ENCODE measurements at places on chromosomes 13 and 19.
A peak's percentile ranks its signal among the peaks of the same experiment; 100 is the strongest.

DNA sequence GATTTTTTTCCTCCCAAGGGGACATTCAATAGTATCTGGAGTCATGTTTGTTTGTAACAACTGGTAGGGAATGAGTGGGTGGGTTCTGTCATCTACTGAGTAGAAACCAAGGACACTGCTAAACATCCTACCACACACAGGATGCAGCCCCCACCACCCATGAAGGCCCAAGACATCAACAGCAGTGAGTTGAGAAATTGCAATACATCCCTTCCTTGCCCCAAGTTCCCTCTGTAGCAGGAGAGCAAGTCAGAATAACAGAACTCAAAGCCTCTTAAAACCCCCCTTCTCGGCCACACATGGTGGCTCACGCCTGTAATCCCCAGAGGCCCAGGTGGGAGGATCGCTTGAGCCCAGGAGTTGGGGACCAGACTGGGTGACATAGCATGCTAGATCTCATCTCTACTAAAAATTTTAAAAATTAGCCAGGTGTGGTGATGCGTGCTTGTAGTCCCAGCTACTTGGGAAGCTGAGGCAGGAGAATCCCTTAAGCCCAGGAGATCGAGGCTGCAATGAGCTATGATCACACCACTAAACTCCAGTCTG is 2.4 kb upstream of the CYP2F1 start:
- DNase-seq, result no peak

GRCh38 chr19:57010541-57010940 is 109.2 kb upstream of the USP29 start:
- no peak for DNase-seq

GRCh38 chr19:17424743-17425365 is 5.0 kb downstream of the MVB12A start:
- DNase-seq, result peak; percentile 34

DNA sequence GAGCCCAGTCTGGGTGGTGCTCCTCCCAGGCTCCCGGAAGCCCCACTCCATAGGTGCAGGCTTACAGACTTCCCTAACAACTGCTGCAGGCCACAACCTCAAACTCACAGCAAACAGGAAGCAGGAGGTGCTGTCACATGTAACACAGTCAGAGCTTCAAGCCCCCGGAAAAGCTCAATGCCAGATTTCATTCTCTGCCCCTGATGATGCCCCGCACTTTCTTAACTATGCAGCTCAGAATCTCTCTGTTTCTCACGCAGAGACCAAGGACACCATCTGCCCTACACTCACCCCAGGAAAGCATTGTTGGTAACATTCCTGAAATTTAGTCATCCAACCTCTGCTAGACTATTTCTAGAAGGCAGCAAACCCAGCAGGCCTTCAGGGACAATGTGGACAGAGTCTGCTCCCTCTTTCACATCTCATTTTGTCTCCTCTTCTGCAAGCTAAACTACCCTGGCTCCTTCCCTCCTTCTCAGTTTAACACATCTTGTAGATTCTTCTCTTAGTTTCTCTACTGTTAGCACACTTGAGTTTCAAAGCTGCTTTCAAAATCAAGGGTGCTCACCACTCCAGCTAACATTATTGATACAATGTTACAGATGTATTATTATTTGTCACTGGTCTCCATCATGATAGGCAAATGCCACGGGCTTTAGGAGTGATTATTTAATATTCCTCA is 162.5 kb downstream of the KCTD12 start:
- peak; percentile 91 for DNase-seq

GRCh38 chr13:51632591-51633362 is 48.5 kb downstream of the WDFY2 start:
- no peak for DNase-seq

GRCh38 chr13:73520566-73521289 is 461.9 kb downstream of the KLF5 start:
- DNase-seq, result no peak

DNA sequence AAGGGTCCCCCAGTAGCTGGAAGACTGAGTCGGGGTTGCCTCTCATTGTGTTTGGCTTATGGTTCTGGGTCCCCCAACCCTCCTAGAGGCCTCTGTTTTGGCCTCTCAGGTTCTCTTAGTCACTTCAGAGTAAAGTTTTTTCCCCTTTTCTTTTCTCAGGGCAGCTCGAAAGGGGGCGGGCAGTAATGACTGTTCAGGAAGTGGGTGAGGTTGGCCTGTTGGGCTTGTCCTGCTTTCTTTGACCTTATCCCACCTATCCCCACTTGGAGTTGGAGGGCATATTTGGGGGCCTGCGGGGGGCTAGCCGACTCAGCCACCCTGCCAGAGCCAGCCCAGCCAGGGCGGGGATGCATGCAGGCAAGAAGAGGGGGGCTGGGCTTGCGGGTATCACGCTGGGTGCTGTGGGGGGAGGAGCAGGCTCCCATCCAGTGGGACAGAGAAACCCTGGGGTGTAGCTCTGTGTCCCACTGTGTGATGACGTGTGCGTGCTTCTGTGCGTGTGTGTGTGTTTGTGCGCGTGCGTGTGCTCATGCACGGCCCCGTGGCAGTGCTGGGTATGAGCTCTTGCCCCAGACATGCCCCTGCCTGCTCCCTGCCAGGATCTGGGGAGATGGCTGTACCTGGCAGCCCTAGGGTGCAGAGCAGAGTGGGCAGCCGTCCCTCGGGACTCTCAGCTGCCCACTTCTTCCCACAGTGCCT is 1.4 kb downstream of the CIC start:
- peak; percentile 88 for DNase-seq

DNA sequence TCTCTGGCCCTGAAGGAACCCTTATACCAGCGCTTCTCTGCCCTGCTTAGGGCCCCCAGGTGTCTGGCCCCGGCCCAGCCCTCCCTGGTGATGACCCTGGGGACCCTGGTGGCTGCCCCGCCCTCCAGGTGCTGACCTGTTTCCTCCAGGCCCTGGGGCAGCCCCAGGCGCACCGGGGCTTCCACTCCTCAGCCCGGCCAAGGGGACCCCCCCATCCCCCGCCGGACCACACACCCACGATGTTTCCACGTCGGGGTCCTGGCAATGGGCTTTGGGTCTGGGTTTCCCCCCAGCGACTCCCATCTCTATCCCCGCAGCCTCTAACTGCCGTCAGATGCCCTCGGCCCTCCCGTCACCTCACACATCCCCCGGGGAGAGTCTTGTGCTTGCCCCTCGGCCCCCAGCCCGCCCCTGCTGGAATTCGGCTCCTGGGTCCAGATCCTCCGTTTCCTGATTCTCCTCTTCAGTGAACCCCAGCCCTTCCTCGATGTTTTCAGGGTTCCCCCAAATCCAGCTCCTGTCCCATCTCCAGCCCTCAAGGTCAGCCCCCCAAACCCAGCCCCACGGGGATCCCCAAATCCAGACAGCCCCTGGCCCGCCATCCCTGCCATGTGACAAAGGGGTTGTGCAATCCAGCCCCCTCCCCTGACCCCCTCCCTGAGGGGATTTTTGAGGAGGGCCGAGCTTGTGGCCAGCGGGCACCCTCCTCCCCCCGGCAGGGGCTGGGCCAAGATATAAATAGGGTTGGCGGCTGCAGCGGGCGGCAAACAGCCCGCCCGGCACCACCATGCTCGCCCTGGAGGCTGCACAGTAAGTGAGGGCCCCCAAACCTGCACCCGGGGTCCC is at the start of gene SPIB:
TSS of gene SPIB (plus strand) at position 763 of the 846 bp plus-strand sequence. CDS start at position 788, 25 bp downstream.
- no peak for DNase-seq

GRCh38 chr19:45489216-45489855 is 7.5 kb downstream of the RTN2 start:
- no peak for DNase-seq

DNA sequence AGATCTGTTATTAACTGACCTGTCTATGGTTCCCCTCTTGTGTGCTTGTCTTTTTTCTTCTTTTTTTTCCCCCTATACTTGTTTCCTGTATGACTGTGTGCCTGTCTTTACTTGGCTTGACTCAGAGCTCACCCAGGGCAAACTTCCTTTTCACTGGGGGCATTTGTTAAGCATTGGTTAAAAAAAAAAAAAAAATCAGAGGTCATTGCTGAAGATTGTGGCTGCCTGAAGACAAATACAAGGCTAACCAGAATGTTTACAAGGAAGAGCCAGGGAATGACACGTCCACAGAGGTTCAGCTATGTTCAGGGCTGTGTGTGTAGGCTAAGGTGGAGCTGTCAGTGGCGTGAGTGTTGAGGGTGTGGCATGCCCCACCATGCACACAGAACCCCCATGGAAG is 47.1 kb downstream of the LNX2 start:
- DNase-seq, result peak; percentile 88

All from ELR (cell line).